ENCODE measurements at places on chromosomes 16 and 17. TPM values are rescaled to one million over a fixed set of nuclear protein-coding genes. Genes with fewer than 3 reads are reported as not detected.

SHCBP1 gene
- 5.8 TPM for total RNA-seq

KRT27 gene
- total RNA-seq: not detected

TNFRSF17 gene
- total RNA-seq: not detected

TM4SF5 gene
- not detected for total RNA-seq

SLC9A5 gene
- 4.4 TPM for total RNA-seq

GRCh38 chr17:47277921-47278320 lies 24.3 kb downstream of the ITGB3 start:
- H3K27me3 ChIP-seq: no peaks in the 10 kb centered on the region
- no peak for DNase-seq
- no peaks in the 10 kb centered on the region for H3K36me3 ChIP-seq
- H3K4me3 ChIP-seq: no peak overlapping the region
- peak overlapping the region; percentile 31 for H3K27ac ChIP-seq
- H3K4me1 ChIP-seq: peaks cover 52% of the 10 kb centered on the region

DNA sequence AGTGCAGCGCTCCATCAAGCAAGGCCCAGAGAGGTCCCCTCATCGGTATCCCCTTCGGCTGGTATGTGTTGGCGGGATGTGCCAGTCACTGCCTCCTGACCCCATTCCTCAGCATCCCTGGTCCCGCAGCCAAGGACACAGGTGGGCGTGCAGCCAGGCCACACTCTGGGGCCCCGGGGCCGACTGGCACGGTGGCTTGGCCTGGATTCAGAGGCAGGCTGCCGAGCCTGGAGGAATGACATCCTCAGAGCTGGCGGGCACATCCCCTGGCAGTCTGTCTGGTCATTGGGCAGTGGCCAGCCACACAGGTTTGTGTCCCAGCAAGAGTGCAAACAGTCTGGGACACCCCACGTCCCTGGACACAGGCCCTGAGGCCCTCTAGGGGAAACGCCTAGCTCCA lies 111.1 kb downstream of the SDK2 start:
- no peaks in the 10 kb centered on the region for H3K27me3 ChIP-seq
- H3K36me3 ChIP-seq: no peaks in the 10 kb centered on the region
- no peak for DNase-seq
- peaks cover 13% of the 10 kb centered on the region for H3K4me1 ChIP-seq
- no peak overlapping the region for H3K27ac ChIP-seq

GRCh38 chr16:61590577-61590976 lies 445.7 kb downstream of the CDH8 start:
- no peaks in the 10 kb centered on the region for H3K36me3 ChIP-seq
- H3K4me1 ChIP-seq: no peaks in the 10 kb centered on the region
- no peak for DNase-seq
- H3K27ac ChIP-seq: no peak overlapping the region
- peaks cover 10% of the 10 kb centered on the region for H3K27me3 ChIP-seq
- H3K4me3 ChIP-seq: no peak overlapping the region

DNA sequence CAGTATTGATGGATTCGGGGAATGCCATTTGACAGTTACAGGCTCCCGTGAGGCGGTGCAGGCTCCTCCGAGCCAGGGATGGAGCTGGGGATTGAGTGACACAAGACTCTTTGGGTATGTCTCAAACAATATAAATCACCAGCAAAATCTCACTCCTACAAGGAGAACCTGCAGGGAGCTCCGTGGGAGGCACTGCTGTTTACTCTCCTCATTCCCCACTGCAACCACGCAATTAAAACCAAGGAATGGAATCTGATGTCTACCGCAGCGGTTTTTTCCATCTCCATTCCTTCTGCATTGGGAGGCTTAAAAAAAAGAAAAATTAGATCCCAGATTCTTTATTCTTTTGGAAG lies 157.9 kb downstream of the WWOX start:
- H3K4me3 ChIP-seq: peak overlapping the region; percentile 15
- H3K36me3 ChIP-seq: no peaks in the 10 kb centered on the region
- peaks cover 50% of the 10 kb centered on the region for H3K4me1 ChIP-seq

DNA sequence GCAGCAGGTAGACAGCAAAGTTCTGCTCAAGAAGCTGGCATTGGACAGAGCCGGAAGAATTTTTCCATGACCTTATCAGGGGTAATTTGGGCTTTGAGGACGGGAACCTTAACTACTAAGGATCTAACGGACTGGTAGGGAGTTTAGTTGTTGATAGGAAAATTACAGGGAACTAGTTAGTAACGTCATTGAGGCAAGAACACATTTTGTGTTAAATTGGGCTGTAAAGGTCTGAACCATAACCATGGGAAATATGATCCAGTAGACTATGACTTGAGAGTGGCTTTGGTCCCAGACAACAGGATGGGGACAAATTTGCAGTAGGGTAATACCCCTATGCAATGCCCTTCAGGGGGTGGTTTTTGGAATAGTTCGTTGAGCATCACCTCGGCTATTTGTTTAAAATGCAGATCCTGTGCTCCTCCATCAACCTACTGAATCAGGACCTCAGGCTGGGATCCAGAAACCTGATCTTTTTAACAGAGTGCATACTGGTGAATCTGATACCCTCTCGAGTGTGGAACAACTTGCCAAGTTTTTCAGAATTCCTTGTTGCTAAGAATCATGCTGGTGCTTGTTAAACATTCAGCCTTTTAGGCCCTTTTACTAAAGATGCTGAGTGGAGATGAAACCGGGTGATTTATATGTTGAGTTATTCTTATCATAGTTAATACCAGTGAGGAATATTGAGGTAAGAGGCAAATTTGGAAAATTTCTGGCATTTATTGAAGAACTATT lies 255.1 kb downstream of the MAP2K6 start:
- H3K27ac ChIP-seq: no peak overlapping the region
- DNase-seq: no peak
- no peaks in the 10 kb centered on the region for H3K27me3 ChIP-seq
- H3K4me1 ChIP-seq: no peaks in the 10 kb centered on the region
- no peaks in the 10 kb centered on the region for H3K36me3 ChIP-seq

- DNase-seq: peak; percentile 95
- no peak overlapping the region for H3K27ac ChIP-seq
- H3K27me3 ChIP-seq: no peaks in the 10 kb centered on the region
- no peak overlapping the region for H3K4me3 ChIP-seq
Measured at GRCh38 chr16:2500918-2501750, 12.6 kb upstream of the ATP6V0C start.

DNA sequence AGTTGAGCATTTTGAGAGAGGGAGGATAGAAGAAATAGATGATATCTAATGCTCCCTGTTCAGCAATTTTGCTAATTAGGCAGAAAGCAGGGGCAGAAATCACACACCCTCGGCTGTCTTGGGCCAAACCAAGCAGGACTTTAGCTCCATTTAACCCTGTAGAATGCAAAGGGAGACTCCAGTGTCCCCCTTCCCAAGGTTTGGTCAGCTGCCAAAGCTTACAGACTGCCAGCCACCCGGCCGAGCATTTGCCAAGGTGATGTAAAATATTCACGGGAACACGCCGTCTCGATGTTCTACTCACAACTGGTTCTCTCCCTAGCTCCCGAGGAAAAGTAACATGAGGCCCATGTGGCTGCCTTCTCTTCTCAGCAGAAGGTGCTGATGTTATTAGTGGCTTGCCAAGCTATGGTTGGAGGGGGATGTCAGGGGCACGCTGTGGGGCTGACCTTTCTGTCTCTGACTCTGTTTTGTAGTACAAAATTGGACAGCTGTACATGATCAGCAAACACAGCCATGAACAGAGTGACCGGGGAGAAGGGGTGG lies 155.3 kb downstream of the PITPNC1 start:
- no peak overlapping the region for H3K4me3 ChIP-seq
- H3K4me1 ChIP-seq: peaks cover 15% of the 10 kb centered on the region
- no peak for DNase-seq
- no peaks in the 10 kb centered on the region for H3K27me3 ChIP-seq

DNA sequence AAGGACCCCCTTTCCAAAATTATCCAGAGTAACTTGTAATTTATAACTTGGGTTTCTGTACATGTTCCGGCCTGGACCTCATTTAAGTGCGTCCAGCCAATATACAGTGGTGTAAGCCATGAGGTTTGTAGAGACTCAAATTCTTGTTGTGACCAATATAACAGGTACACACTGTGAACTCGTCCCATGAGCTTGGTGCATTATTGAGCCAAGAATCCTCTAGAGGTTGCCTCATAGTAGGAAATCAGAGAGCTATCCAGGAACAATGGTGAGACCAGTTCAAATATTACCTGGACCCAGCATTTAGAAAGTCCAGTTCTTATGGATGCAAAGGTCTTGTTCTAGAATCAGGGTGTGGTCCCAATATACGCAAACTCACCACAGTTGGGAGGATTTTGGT lies 138.2 kb downstream of the NPIPB5 start:
- no peaks in the 10 kb centered on the region for H3K36me3 ChIP-seq
- peak; percentile 57 for DNase-seq
- H3K27me3 ChIP-seq: peaks cover 3% of the 10 kb centered on the region
- H3K4me3 ChIP-seq: no peak overlapping the region
- no peak overlapping the region for H3K27ac ChIP-seq

DNA sequence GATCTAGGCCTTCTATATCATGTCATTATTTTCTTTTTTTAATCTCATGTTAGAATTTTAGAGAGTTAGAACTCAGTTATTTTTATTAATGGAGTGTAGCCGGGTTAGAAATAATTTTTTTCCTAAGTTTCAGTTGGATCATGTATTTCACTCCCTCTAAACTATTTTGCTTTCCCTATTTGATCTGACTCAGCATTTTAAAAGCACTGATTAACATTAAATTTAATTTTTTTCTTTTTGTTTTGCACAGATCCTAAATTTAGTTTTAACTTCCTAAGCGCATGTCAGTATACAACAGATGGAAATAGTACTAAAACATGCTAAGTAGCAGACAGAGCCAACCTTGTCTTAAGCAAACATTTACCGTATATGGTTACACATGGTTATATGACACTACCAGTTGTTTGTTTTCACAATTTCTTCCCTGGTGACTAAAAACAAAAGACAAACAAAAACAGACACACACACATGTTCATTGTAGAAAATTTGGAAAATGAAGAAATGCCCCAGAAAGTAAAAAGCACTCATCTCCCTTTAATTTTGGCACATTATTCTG lies 33.6 kb upstream of the RAB11FIP4 start:
- no peak overlapping the region for H3K27ac ChIP-seq
- DNase-seq: no peak
- no peak overlapping the region for H3K4me3 ChIP-seq
- no peaks in the 10 kb centered on the region for H3K4me1 ChIP-seq

- H3K27me3 ChIP-seq: peaks cover under 1% of the 10 kb centered on the region
- DNase-seq: no peak
- H3K4me3 ChIP-seq: no peak overlapping the region
Measured at GRCh38 chr17:80419255-80419654, 4.3 kb downstream of the ENDOV start.

- no peaks in the 10 kb centered on the region for H3K36me3 ChIP-seq
- no peak overlapping the region for H3K27ac ChIP-seq
- H3K27me3 ChIP-seq: no peaks in the 10 kb centered on the region
- DNase-seq: peak; percentile 15
Measured at GRCh38 chr16:26649381-26650045, 417.2 kb upstream of the C16orf82 start.

DNA sequence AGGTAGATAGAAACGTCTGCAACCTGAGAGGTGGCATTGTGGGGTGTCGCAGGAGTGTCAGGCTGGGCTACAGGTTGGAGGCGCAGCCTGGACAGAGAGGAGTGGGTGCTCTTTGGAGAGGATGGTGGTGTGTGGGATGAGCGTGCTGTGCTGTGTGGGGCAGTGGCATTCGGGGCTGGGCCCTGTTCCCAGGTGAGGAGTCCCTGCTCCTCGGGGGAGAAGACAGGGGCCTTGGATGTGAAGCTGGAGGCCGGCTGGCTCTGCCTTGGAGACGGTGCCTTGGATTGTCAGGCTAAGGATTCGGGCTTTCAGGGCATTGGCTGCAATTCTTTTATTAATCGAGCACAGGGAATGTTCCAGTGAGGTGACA lies 69.3 kb downstream of the BANP start:
- H3K27me3 ChIP-seq: no peaks in the 10 kb centered on the region
- no peak overlapping the region for H3K27ac ChIP-seq
- no peak overlapping the region for H3K4me3 ChIP-seq
- peaks cover 32% of the 10 kb centered on the region for H3K36me3 ChIP-seq

- DNase-seq: no peak
- H3K27ac ChIP-seq: peak overlapping the region; percentile 27
- H3K27me3 ChIP-seq: no peaks in the 10 kb centered on the region
- peak overlapping the region; percentile 73 for H3K4me3 ChIP-seq
- H3K36me3 ChIP-seq: peaks cover 8% of the 10 kb centered on the region
- peaks cover 19% of the 10 kb centered on the region for H3K4me1 ChIP-seq
Measured at GRCh38 chr16:4537376-4538343, 913 bp downstream of the CDIP1 start.

DNA sequence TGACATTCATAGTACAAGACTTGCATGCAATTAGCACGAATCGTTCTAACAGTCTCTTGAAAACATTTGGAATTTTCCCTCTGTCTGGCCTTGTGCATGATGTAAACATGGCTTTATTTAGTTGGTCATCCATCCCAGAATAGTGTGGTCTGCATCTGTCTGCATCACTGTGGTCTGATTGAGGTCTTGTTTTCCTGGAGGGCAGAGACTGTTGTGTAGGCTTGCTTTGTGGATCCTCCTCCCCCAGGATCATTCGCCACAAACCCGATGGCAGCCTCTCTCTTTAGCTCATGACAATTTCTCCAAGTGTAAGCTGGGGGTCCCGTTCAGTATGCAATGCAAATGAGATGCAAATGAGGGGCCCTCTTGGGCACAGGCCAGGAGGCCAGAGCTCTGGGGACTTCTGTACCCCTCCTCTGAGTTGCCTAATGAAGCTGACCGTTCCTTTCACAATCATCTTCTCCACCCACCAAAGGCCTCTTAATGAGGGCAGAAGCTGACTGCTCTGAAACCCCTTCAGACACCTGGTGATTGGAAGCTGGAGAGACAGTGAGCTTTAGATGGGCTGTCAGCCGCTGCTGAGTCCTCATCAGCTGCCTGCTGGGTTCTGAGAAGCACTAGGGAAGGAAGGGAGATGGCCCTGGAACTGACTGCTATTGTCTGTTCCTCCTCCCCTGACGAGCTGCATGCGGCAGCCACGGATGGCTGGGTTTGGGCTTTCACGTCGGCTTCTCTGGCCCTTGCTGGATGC lies 201.2 kb upstream of the CACNG3 start:
- H3K36me3 ChIP-seq: no peaks in the 10 kb centered on the region
- H3K4me3 ChIP-seq: no peak overlapping the region
- no peak overlapping the region for H3K27ac ChIP-seq
- DNase-seq: no peak
- H3K4me1 ChIP-seq: no peaks in the 10 kb centered on the region

GRCh38 chr17:78736526-78737079 lies 45.5 kb downstream of the CYTH1 start:
- no peaks in the 10 kb centered on the region for H3K27me3 ChIP-seq
- DNase-seq: no peak
- H3K36me3 ChIP-seq: peaks cover 3% of the 10 kb centered on the region
- peak overlapping the region; percentile 85 for H3K27ac ChIP-seq
- peaks cover 62% of the 10 kb centered on the region for H3K4me1 ChIP-seq
- no peak overlapping the region for H3K4me3 ChIP-seq

GRCh38 chr16:88634141-88634993 lies 4.0 kb upstream of the IL17C start:
- peaks cover 16% of the 10 kb centered on the region for H3K36me3 ChIP-seq
- peak overlapping the region; percentile 35 for H3K4me3 ChIP-seq
- no peaks in the 10 kb centered on the region for H3K27me3 ChIP-seq
- no peak for DNase-seq
